ENCODE measurements at places on chromosomes 3 and 15.

GRCh38 chr3:121757087-121757811, 7.7 kb upstream of the GOLGB1 start:
- DNase-seq = no peak

DNA sequence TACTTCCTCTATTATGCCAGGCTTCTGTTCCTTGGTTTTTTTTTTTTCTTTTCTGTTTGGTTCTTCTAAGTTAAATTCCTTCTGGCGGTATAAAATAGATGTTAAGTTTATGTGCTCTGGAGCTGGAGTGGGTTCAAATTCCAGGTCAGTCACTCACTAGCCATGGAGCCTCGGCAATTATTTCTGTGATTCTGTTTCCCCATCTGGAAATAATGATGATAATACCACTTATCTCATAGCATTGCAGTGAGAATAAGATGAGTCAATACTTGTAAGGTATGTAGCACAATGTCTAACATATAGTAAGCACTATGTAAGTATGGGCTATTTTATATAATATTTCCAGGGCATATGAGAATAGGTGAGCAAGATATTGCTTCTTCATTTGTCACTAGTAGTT, 33.2 kb upstream of the ZDHHC23 start:
- DNase-seq = no peak

- DNase-seq = no peak
These were observed 40.7 kb downstream of the GASK1A start for GRCh38 chr3:43019826-43020225.

GRCh38 chr3:25397150-25397549, 30.9 kb upstream of the RARB start:
- no peak for DNase-seq

DNA sequence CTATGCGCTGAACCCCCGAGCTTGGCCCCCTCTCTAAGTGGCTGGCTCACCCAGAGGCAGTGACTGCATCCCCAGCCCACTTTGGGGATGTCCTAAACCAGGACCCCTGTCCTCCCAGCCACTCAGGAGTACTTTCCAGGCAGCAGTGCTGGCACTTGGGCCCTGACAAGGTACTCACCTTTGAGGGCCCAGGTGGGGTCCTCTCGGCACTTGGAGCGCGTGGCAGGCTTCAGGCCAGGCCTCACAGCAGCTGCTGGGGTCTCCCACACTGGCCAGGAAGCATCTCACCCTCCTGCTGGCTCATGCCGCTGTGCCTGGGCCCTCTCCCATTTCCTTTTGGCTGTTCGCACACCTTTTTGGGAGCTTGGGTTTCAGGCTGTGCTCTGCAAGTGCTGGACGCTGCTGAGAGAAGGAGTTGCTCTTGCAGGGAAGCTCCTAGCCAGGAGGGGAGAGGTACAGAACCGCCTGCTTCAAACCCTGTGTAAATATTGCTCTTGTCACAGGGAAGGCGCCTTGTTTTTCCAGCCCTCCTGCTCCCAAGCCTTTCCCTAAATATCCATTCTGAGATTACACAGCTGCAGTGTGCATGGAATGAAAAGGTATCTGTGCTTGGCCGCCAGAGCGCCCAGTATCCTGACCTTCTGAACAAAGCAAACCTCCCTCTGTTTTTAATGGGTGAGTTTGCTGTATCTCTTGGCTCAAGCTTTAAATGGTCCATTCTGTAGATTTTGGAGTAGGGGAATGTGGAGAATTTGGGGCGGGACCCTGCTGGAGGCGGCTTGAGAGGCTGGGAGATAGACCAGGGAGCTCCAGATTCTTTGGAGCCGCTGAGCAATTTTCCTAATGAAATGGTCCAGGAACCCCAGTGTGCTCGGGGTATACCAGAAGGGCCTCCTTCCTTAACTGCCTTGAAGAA, 45.6 kb downstream of the DNASE1L3 start:
- no peak for DNase-seq

- DNase-seq = peak; percentile 23
These were observed 77.6 kb downstream of the DAPK2 start for GRCh38 chr15:63968700-63969099.

DNA sequence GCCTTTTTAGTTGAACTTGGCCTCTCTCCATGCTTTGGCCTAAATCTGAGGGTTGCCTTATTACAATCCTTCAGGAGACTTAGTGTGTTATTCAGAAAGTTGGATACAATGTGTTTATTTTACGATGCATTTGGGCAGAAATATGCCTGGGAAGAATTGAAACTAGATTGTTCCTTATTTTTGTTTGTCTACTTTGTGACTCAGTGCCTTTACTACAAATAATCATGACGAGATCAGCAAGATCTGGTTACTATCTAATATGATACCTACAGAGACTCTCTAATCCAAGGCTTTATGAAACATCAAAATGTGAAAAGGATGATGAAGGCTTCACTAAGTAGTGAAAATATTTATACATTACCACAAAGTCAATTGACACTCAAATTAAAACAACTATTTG, 82.2 kb downstream of the RBMS3 start:
- DNase-seq = no peak

GRCh38 chr15:69669446-69669845, 216.8 kb downstream of the RPLP1 start:
- no peak for DNase-seq

DNA sequence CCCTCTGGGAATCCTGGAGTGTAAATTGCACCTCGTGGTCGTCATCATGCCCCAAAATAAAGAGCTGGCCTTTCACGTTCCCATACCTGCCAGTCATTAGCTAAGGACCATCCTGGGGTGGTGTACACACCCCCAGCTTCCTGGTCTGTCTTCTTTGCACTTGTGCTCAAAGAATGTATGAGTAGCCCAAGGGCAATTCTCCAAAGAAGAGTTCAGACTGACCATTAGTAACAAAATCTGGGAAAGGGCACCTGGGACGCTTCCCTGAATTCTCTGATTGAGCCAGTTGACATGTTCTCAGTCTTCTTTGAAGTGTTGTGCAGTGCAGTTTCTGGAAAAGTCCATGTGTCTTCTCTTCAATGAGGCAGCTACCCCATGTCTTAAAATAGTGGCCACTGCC, 34.8 kb downstream of the FAM3D start:
- no peak for DNase-seq

DNA sequence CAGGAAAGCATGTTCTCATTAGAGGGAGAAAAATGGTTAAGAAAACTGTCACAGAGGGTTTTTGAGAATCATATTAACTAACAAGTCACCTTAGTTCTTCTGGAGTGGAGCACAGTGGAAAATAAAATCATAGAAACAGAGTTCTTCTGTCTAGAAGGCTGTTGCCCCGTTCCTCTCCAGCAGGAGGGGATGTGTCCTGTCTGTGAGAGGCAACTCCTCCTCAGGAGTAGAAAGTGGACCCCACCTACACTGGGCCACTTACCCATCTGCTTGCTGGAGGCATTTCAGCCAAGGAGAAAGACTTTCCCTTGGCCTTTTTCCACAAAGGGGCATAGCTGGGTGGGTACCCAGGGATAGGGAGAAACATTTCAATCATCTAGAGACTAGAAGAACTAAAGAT, 106.6 kb downstream of the SSR3 start:
- peak; percentile 64 for DNase-seq

DNA sequence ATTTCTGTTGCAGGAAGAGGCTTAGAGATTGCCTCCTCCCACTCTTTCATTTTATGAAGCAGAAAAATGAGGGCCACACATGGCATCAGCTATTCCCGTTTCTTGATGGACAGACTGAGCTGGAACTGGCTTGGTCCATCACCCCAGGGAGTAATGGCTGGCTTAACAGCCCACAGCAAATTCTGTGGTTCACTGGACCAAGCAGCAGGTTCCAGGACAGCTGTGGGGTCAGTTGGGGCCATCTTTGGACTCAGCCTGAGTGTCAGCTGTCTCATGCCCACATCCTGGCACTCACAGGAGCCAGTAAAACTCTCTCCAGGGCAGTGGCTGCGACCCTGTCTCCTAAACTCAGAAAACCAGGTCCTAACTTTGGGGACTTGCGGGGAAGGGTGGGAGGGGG, 36.5 kb downstream of the ZDHHC19 start:
- DNase-seq = no peak

DNA sequence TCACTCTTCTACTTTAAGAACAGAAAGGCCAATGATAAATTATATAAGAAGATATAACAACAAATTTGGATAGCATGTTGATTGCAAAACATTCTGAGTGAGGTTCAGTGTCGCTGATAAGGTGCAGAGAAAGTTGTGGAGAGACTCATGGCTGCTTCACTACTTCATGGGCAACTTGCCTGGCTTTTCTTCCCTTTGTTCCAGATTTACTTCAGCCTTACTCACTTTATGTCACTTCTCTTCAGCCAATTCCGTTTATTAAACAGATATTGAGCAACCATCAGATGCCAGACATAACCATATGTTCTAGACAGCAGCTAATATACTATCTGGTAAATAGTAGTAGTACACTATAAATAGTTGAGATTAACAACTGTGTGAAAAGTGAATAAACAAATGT, 150.0 kb upstream of the CHL1 start:
- DNase-seq = no peak

DNA sequence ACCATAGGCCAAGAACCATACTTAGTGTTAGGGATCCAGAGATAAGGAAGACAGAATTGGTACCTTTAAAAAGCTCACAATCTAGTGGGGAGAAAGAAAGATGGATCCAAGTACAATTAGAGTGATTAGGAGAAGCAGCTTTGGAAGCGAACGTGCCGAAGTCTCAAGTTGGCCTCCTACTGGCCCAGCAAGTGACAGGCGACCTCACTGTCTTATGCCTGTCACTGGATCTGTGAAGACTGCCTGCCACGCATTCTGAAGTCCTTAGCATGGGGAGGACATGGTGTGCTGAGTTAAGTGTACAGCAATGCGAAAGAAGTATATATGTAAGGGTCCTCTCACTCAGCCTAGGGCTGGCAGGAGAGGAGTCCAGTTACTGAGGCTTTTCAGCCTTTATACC, 141.0 kb downstream of the GABRB3 start:
- DNase-seq = no peak

- DNase-seq = no peak
These were observed 183.3 kb upstream of the DCBLD2 start for GRCh38 chr3:99084826-99085225.

DNA sequence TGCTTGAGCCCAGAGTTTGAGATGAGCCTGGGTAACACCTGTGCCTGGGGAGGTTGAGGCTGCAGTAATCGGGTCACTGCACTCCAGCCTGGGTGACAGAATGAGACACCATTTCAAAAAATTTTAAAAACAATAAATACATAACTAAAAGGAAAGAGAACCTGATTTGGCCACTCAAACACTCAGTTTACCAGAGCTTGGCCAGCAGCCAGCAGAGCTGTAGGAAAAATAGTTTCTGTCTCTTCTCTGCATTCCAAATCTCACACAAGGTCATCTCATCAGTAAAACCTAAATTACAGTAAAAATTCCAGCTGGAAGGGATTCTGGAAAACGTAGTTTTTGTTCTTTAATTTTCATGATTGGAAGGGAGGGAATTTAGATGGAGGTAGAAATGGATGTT, 7.8 kb upstream of the PPM1L start:
- DNase-seq = no peak

GRCh38 chr3:194379231-194379630, 9.7 kb upstream of the LRRC15 start:
- DNase-seq = no peak

- DNase-seq = no peak
These were observed 172.0 kb downstream of the TCF12 start for GRCh38 chr15:57090496-57090859.

DNA sequence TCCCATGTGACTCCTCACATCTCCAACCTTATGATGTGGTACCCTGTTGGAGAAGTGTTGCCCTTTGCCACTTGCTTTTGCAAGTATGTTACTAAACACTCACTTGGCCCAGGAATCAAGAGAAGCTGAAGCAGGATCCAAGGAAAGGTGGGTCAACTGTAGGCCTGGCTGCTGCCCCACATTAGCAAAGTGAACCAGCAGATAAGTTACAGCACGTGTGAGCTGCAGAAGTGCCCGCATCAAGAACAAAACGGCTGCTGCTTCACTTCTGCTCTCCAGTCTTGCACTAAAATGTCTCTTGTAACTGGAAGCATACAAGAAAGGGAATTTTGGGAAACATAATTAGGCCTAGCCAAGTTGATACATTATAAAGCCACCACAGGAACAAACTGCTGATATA, 79.6 kb downstream of the PCOLCE2 start:
- no peak for DNase-seq

- peak; percentile 78 for DNase-seq
These were observed at the start of gene SHC4 for GRCh38 chr15:48963524-48964113. TSS of gene SHC4 (minus strand) at chr15:48963919. CDS start at chr15:48963015, 904 bp downstream.

DNA sequence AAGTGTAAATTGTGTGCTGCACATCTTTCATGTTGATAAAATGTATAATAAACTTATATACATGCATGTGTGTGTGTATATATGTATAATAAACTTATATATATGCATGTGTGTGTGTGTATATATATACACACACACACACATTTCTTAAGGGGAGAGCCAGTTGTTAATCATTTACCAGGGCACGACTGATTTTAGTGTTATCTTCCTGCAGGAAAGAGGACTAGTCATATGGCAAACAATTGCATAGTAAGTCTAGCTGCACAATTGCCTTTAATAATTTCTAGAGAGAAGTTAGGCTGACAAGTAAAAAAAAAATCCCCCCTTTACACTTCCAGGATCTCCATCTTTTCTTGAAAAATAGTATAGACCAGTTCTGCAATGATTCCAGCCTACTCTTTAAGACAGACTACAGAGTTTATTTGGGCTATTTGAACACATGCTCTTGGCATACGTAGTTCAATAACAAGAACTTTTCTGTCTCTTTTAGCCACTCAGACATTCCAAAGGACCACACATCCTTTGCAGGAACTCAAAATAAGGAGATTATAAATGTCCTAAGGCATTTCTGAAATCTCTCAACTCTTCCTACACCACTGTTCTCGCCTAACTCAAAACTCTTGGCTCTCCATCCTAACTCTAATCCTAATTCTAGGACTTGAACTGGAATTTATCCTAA, 163.6 kb upstream of the SETMAR start:
- no peak for DNase-seq

DNA sequence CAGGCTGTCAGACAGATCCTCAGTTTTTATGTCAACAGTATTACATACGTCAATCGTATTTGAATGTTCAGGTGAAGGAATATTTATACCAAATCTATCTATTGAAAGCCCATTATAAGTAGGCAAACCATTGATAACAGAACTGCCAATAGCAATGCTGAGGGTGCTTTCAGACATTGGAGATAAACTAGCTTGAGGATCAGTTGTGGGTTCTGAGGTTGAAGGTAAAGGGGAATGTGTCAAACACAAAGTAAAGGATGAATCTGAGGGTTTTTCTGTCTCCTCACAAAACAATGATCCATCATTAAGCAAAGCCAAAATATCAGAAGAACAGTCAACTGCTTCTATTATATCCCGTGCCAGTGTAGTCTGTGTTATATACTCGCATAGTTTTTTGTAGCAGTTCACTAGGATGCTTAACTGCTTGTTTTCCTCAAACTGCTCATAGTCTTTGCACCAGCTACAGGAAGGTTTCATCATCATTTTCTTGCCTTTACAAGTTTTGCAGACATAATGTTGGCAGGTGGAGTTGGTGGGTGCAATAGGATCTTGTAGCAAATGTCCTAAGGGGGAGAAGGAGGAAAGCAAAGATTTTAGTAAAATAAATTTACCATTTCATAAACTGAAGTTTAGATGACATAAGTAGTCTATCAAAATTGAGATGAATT, 43.8 kb downstream of the MSL2 start:
- no peak for DNase-seq

- DNase-seq = no peak
These were observed 111.3 kb downstream of the DCLK3 start for GRCh38 chr3:36653095-36653494.
